NCI-H1694 (cell line): ENCODE measurements at places on chromosomes 11 and 22.

DNA sequence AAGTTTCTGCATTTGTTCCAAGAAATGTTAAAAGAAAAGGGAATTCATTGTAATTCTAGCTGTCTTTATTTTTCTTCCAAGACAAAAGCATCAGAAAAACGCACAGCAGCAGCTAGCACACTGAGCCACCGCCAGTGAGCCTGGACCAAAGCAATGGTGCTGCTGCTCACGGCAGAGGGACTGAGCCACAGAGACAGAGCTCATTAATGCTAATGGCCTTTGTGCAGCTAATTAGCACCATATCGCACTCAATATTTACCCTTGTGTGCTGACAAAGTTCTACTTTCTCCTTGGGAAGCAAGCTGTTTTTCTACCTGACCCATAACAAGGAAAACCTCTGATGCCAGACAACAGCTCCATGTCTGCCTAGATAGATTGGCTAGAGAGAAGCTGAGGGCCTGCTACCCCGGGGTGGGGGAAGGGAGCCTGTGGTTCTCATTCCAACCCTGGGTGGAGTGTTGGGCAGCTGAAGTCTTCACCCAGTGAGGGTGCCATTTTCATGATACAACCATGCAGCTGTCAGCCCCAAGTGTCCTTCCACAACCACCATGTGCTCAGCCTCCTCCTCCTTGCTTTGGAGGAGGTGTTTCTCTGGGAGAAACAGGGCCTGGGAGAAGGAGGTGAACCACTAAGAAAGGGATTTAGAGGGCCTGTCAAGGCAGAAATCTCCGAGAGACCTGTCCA is 131.1 kb upstream of the NCAM1 start:
- DNase-seq = no peak

GRCh38 chr22:35069541-35069940 is 3.6 kb downstream of the ISX start:
- no peak for DNase-seq

- no peak for DNase-seq
Observed at GRCh38 chr11:46360878-46361277, 13.6 kb downstream of the DGKZ start.

DNA sequence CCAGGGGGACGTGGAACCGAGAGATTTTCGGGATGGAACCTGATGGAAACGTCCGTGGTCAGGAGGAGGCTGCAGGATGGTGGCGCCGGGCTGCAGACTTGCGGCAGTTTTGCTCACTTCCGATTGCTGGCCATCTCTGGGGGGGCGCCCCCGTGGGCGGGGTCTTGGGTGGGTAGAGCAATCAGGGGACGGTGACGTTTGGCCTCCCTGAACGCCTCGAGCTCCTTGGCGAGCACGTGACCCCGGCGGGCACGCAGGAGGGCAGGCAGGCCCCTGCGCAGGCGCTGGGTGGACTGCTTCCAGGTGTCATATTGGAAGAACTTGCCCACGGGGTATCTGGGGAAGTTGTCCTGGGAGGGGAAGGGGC is 6.3 kb downstream of the IGF2 start:
- no peak for DNase-seq

GRCh38 chr22:31496735-31497146 is 405 bp downstream of the SFI1 start:
- DNase-seq = no peak

DNA sequence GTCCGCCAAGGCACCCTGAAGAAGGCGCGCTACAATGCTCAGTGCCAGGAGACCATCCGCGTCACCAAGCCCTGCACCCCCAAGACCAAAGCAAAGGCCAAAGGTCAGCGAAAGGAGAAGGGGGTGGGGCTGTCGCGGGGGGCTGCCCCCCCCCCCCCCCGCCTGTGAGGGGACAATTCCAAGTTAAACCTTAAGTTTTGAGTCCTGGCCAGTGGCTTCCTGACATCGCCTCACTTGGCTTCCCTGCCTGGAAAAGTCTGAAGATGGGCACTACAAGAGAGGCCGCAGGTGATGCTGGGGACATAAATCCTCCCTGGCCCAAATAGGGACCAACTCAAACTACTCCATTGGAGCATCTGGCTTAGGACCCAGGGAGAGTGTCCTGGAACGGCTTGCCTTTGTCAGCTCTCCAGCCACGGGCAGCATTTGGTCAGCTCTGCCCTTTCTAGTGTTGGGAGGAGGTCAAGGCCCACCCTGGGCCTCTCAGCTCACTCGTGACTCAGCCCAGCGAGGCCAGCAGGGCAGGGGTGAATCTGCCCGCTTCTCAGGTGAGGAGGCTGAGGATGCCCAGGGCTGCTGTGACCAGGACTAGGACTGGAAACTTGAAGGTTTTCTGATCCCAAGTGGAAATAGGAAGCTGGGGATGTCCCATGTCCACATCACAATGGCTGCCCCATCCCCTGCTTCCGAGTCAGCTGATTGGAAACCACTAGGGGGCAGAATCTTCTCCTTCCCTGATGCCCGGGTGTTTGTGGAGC is 1.4 kb downstream of the MDK start:
- peak; percentile 21 for DNase-seq

- no peak for DNase-seq
Observed at GRCh38 chr11:64134963-64135362, 30.9 kb downstream of the MACROD1 start.

DNA sequence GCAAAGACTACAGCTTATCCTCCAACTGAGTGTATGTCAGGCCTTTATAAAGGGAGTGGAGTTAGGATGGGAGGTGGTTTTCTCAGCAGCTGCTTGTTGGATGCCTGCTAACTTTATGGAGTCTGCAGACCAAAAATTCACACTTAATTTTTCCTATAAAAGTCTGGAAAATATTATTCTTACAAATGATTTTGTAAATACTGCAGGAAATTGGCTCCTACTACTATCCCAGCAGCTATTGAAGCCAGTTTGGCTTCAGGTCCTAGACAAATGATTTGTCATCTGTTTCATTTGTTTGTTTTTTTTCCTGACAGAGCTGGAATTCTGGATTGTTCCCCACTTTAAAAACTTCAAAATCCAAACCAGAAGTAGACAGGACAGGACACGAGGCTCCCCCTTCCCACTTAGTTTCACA is 292.5 kb downstream of the TMEM135 start:
- DNase-seq = no peak

GRCh38 chr11:111297696-111298095 is 650 bp upstream of the POU2AF3 start:
- DNase-seq = no peak

- DNase-seq = peak; percentile 46
Observed at GRCh38 chr11:45964911-45965389, 42.5 kb downstream of the LARGE2 start.
